ENCODE measurements at places on chromosomes 6 and 20. TPM values are rescaled to one million over a fixed set of nuclear protein-coding genes. Genes with fewer than 3 reads are reported as not detected.

The C20orf204 gene
- total RNA-seq, result 0.99 TPM

The SAMD10 gene
- total RNA-seq, result 0.99 TPM

The PTCRA gene
- total RNA-seq, result not detected

The FAM83B gene
- under 0.01 TPM for total RNA-seq

The TMEM200A gene
- total RNA-seq, result 44.5 TPM

The FHL5 gene
- not detected for total RNA-seq

Data from smooth muscle cell of trachea (primary cell).